Kidney capillary endothelial cell (primary cell): ENCODE measurements at places on chromosomes 2 and 18.

DNA sequence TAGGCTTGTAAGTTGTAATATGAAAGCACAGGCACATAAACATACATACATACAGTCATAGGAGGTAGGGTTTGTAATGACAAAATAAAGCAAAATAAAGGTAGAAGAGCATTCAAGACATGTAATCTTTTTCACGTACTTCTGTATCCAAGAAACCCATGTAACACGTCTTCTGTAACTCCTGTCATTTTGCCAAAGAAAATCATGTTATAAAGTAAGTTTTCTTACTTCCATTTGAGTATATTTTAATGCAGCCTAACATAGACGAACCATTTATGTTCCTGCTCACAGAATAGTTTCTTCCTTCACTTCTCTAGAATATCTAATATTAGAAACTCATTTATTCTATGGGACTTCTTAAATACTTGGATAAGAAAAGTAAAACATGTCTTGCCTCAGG, 1884.0 kb upstream of the CELF4 start:
- no peak for DNase-seq

DNA sequence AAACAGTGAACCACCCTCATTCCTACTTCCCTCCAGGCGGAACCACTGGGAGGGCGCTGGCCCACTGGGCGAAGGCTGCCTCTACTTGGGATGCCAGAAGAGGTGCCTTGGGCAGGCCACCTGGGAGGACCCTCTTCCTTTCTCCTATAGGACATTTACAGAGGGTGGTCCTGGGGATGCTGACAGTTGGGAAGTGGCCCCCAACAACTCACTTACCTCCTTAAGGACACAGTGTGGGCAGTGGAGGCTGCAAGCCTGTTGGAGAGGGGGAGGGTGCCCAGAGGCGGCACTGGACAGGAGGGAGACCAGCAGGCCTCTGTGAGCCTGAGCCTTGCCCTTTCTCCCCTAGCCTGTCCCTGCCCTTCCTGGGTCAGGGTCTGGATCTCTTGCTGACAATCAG, 346.4 kb upstream of the HS6ST1 start:
- no peak for DNase-seq

GRCh38 chr2:233075966-233076339, 15.8 kb downstream of the INPP5D start:
- no peak for DNase-seq

- DNase-seq = no peak
These were observed 54.8 kb downstream of the AP1S3 start for GRCh38 chr2:223782629-223783028.

DNA sequence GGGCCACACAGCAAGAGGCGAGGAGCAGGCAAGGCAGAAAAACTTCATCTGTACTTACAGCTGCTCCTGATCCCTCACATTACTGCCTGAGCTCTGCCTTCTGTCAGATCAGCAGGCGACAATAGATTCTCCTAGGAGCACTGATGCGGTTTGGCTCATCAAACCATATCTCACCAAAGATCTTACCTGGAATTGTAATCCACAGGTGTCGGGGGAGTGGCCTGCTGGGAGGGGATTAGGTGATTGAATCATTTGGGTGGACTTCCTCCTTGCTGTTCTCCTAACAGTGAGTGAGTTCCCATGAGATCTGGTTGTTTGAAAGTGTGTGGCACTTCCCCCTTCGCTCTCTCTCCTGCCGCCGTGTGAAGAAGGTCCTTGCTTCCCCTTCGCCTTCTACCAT, 647.3 kb downstream of the SOCS6 start:
- DNase-seq = no peak

DNA sequence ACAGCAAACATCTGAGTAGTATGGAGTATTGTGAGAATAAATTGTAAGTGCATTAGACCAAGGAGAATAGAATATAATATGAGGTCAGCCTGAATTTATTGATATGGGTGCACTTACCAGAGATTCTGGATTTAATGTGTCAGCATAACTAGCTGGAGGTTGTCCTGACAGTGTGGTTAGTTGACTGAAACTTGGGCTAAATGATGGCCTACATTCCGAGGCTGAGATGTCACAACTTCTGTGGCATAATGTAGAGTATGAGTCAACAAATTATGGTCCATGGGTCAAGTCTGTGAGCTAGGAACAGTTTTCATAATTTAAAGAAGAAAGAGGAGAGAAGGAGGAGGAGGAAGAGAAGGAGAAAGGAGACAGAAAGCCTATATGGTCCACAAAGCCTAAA, 127.6 kb downstream of the QPCT start:
- DNase-seq = no peak

- DNase-seq = no peak
These were observed 6.9 kb upstream of the GPR155 start for GRCh38 chr2:174493549-174494331.

- DNase-seq = peak; percentile 48
These were observed at the start of gene LYPD6 for GRCh38 chr2:149330127-149331022. Gene LYPD6, plus strand, starts transcription at chr2:149330587. Its CDS starts 107,122 bp downstream, at chr2:149437709.

GRCh38 chr2:69055688-69056470, 42.9 kb downstream of the ANTXR1 start:
- DNase-seq = no peak

DNA sequence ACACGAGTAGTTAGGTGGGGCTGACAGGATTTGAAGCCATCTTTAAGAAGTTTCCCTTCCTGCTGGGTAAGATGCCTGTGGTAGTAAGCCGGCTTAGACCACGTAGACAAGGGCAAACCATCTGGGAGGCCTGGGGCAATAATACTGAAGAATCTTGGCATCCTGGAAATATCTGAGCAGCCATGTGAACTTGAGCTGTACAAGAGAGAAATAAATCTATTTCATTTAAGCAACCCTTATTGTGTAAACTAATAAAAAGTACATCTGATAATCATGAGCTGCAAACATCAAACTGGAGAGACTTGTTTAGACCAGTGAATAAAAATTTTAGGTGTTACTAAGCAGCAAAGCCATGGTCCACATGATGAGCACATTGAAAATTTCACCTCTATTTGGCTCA, 11.4 kb upstream of the CETN1 start:
- no peak for DNase-seq

DNA sequence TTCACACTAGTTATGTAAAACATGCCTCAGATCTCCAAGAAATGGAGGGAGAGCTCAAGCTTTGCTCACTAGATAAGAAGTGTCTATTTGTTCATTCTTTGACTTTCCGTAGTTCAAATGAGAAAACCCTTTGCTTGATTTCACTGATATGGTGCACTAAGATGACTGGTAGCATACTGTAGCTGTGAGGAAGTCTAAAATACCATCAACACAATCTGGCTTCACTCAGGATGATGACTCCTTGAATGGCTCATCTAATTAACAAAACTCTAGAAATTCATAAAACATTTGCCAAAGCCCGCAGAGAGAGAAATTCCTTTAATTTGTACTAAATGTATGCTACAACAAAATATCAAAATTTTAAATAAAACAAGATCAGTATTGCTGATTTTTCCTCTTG, 152.8 kb upstream of the STK17B start:
- DNase-seq = no peak

DNA sequence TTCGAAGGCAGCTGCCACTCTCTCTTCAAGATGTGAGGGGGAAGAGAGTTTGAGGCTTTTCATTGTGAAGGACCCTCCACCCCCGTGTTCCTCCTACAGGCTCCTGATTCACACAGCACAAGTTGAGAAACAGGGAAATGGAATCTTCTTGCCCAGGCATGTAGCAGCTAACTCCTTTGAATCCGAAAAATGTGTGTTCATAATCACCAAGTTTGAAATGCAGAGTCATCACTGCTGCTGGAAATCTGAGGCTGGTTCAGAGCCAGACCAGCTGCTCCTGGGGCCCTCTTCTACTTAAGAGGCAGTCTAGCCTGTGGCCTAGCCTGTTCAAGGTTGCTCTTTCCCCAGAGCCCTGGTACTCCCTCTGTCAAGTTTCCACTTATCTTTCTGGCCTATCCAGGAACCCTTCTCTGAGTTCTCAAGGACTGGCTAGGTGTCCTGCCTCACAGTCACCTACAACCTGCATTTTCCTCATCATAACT, 166.4 kb downstream of the TMEM247 start:
- DNase-seq = no peak

DNA sequence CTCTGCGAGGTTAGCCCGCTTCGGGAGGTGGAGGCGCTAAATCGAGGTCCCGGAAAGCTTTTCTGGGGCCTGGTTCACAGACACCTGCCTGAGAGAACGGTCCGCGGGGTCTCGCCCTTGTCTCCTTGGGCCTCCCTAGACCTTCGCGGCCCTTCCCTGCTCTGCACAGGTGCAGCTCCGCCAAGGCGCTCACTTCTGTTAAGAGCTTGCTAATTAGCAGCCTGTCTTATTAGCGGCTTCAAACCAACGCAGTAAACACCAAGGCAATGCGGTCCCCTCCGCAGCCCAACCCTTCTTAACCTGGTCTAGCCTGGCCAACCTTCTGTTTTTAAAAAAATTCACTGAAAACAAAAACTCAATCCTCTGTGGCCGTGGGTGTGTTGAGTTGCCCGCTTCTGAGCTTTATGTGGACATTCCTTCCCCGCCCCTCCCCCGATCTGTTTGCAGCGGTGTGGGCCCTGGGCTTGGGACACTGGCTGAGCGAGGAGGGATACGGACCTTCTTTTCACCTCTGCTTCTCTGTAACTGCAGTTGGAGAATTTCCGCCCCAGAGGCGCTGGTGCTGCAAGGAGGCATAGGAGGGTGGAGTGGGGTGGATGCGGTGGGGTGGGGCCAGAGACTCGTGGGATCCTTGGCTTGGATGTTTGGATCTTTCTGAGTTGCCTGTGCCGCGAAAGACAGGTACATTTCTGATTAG, 3.4 kb upstream of the HOXD4 start:
- DNase-seq = no peak

DNA sequence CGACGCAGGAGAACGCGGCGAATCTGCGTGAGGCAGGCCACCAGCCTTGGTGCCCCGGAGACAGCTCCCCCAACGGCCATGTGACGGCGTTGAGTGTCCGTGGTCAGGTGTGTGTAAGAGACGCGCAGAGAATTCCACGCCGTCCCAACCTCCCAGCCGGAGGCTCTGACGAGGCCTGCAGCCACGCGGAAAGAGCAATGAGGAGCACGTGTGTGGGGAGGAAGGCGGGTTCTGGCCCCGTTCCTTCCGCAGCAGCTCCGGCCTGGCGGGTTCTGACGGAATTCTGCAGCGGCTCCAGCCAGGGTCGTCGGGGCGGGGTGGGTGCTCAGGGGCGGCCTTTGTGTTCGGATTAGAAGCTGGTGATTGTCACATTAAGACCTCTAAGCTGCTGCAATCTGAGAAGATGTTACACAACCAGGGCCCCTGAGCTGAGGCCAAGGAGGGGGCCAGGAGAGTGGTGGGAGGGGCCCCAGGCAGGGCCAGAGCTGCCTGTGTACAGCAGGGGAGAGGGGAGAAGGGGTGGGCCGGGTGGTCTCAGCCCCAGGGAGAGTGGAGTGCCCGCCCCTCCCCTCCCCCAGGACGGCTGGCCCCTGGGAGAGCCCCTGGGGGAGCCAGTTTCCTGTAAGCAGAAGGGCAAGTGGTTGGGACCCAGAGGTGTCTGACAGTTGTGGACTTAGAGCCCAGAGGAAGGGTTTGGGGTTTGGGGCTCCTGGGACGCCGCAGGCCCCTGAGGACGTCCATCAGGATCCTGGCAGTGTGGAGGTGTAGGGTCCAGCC, 5.1 kb upstream of the GAL3ST2 start:
- no peak for DNase-seq

DNA sequence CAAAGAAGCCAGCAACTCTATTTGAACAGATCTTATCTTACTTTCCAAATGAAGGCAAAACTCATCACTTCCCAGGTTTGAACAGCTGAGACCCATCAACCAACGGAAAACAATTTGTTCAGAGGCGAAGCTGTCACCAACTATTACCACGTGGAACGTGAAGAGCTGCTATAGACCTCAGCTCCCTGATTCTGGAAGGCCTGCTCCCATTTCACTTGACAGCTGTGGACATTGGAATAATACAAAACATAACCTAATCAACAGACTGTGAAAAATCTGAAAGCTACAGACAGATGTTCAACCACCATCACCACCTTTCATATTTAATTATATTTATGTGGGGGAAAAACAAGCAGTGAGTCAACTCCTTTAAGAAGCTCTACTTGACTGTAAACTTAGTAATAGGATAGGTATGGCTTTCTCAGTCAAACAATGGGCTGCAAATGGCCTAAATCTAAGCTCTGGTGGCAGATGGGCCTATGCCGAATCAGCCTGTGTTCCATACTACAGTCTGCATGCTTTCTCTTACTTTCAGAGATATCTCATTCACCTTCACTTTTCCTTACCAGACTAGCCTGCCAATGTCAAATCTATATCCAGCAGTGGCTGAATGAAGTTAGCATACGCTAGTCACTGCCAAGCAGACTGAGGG, 896.4 kb downstream of the TDRD15 start:
- DNase-seq = no peak

- peak; percentile 21 for DNase-seq
These were observed 20.4 kb upstream of the TDRD15 start for GRCh38 chr2:21103274-21103891.

- DNase-seq = no peak
These were observed 25.9 kb downstream of the NRP2 start for GRCh38 chr2:205708231-205708631.

GRCh38 chr2:222299906-222300725, 1.3 kb upstream of the PAX3 start:
- DNase-seq = no peak

DNA sequence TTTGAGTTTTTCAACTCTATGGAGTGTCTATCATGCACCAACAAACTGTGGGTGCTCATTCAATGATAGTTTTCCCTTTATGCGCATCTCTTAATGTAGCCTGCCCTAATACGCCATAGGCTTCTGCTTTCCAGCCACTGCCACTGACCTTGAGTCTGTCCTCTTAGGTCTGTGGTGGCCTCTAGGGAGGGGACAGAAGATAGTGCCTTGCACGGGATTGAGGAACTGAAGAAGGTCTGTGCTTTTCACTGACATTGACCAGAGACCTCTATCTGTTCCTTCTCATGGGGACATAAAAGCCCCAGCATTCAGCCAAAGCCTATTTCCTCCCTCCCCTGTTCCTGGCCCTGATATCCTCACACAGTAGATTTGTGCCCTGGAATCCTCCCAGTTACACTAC, 2.3 kb downstream of the GCKR start:
- DNase-seq = no peak

GRCh38 chr2:8677646-8678592, 3.9 kb upstream of the ID2 start:
- DNase-seq = peak; percentile 37

DNA sequence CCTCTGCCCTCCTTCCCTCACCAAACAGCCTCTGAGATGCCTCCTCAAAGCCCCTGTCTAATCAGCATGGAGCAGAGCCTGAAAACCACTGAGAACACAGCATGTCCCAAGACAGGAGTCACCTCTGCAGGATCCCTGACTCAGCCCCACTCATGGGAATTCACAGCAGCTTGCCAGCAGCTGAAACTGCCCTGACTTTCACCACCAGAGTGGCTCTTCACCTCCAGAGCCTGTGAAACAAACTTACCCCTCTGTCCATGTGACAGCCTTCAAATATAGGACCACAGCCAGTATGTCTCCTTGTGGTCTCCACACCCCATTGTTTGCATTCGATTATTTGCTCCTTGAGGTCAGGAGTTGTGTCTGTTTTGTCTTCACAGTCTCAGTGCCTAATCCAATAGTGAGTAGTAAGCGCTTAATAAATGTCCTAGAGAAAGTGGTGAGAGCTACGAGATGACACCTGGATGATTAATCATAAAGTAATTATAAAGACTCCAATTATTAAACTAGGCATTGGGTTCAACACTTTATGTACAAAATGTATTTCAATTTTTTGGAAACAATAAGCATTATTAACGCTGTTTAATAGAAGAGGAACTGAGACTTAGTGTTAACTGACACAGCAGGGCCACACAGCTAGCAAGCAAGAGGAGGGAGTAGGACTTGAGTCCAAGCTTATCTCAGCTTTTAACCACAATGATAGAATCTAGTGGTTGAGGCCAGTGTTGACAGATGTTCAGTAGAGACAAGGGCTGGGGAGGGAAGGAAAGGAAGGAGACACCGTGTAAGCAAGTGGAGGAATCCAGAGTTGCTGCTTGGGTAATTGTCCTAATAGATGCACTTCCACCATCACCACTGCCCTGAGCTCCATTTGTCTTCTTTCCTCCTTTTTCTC, 358.7 kb upstream of the TNP1 start:
- no peak for DNase-seq
